HS-27A (cell line): ENCODE measurements at places on chromosomes 7 and 10.
A peak's percentile ranks its signal among the peaks of the same experiment; 100 is the strongest.

GRCh38 chr10:5551531-5552375 lies 27.0 kb downstream of the CALML3 start:
- DNase-seq = no peak

- DNase-seq = no peak
These were observed 74.0 kb downstream of the DOCK4 start for GRCh38 chr7:112132051-112132694.

DNA sequence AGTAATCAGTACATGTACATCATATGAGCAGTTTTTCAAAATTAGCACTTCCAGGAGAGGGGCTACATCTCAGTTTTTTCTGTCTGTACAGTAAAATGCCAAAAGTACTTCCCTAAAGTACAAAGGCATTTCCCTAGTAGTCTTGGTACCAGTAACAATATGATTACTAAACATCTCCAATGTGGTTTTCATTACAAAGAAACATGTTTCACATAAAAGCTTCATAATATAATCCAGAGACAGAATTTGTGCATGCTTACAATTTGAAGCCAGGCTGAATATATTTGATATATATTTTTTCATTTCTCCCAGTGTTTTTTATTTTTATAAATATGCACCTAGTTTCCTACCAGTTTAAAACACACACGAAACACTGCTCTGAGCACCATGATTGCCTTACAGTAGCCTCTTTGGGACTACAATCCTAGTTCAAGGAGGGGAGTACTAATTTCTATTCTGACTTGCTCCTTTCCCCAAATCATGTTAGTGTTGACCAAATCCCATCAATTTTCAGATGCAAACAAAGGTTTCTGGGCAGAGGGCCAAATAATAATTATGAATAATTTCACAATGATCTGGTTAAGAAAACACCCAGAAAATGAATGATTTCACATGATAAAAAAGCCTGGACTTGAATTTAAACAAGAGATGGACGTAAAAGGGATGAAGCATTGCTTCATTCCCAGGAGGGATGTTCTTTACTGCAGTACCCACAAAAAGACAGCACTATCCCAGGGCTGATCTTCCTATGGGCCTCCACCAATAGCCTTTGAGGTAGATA lies 201.3 kb downstream of the SLC25A13 start:
- no peak for DNase-seq

DNA sequence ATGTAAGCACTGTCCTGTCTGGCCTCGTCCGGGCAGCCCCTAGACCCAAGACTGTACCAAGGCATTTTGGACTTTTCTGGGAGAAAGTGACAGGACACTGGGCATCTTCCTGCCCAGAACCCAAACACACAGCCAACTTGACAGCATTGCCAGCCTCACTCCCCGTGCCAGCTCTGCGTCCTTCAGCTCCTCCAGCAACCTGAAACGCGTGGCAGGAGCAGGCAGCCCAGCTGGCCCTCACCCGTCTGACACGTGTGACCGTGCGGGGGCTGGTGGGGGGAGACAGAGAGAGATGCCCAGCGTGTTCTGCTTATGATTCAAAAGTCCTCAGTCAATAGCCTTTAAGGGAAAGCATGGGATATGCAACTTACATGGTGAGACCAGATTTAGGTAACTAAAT lies 50.3 kb upstream of the SLC29A3 start:
- DNase-seq = no peak

DNA sequence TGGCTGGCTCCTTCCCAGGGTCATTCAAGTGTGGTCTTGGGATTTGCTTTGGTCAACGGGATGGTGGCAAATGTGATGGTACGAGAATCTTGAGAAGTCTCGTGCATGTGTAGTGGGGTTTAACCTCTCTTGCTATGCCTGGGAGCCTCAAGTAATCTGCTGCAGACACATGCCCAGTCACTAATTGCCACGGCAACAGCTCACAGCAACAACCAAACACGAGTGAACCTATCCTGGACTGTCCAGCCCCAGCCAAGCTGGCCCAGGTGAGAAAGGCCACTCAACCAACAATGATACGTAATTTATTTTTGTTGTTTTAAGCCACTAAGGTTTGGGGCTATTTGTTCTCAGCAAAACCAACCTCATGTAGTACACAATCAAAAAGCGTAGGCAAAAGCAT lies 38.1 kb upstream of the DDC start:
- DNase-seq = no peak

DNA sequence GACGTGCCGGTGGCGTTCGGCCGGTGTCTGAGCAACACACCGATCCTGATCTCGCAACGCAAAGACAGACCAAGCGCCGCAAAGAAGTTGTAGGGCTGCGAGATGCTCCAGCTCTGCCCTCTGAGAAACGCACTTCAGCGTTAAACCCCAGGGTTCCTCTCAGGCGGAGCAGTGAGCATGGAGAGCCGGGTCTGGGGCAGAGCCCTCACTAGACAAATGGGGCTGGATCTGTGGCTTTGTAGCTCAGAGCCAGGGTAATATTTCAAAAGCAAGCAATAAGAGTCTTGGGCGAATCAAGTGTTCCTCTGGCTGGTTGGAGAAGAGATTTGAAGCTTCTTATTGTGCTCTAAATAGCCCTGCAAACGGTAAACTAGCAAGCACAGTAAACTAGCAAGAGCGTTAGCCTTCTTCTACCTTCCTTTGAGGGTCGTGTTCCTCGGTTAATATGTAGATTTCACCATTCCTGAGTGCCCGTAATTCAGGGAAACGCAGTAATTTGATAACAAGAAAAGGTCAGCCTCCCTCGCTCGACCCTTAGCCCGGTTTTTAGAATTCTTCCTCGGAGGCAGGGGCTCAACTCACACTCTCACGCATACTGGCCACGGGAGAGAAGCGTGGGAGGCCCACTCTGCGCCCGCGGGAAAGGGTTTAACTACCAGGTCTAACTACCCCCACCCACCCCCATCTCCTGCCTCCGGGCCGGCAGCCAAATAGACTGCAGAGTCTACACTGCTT lies 6.7 kb downstream of the SKAP2 start:
- no peak for DNase-seq

GRCh38 chr10:69316313-69317059 lies 38.2 kb downstream of the HK1 start:
- no peak for DNase-seq

DNA sequence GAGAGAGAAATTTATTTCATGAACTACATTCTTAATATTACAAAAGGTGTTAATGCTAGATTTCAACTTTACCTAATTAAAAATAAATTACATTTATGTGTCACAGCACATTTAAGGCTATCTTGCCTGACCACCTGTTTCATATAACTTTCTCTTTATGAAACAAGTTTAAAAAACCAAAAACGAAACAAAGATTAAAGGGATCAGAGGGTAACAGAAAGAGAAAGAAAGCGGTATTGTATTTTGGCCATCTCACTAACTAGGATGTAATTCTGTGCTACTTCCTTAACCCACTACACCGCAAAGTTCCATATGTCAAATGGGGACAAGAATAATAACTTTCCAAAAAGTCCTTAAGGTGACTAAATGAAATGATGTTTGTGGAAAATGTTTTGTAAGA lies 6.3 kb upstream of the RHOBTB1 start:
- no peak for DNase-seq

DNA sequence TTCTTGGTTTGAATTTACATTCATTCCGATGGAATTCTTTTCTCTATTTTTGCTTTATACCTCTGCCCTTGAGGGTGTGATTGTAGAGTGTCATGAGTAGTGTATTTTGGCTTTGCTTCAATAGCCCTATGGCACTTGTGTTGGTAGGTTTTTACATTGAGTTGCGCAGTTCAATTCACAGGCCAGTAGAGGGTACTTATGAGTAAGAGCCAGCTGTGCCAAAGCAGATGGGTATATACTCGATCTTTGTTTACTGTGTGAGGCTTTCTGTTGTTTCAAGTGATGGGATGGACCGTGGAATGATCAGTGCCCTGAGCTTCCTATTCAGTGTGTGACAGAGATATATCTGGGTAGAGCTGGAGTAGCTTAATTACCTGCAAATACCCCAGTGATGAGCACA lies 4.3 kb upstream of the AKR1C3 start:
- no peak for DNase-seq

DNA sequence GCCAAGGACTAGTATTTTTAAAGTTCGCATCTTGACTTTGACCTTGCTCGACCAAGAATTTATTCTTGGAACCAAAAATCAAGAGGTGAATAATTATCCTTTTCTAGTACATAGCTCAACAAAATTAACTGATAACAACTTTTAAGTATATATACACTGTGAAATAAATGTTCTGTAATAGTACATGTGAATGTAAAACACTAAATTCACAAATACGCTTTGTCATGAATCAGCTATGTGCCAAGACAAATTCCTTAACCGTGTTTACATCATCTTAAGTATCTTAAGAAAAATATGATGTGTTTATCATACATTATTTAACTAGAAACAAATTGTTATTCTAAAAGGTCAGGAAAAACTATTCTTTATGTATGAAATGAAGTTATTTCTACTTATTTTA lies 83.3 kb downstream of the CUL2 start:
- DNase-seq = no peak

GRCh38 chr10:77686650-77687417 lies 49.2 kb upstream of the KCNMA1 start:
- no peak for DNase-seq

DNA sequence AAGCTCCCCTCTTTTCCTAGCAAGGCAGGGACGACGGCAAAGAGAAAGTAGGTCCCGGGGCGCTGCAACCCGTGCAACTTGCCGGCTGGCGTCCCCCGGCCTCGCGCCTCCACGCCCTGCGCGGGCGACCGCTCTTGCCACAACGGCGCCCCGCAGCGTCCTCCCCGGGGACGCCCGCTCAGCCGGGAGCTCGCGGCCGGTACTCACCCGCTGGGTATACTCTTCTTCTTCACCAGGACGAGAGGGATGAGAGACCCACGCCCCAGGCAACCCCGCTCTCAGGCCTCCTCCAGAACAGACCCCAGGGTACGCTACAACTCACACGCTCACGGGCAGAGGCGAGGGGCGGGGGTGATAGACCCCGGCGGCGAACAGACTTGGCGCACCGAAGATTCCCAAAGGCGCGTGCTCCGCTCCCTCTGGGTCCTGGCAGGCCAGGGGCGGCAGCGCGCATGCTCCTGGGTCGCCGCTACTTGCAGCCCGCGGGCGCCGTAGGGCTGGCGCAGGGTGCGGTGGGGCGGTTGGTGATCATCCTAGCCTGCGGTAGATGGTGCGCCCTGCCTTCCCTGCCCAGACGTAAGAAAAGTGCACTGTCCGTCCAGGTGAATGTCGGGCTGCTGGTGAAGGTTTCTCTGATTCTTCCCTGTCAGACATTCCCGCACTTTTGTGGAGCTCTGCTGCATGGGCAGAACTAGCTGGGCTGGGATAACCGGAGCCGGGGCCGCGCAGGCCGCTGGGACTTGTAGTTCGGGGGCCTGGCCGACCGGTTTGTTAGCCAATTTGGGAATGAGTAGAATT lies at the start of gene CC2D2B:
CC2D2B (plus strand) TSS at position 520 of the 798 bp plus-strand sequence. CDS start 3,349 bp downstream, outside the sequence.
- DNase-seq = peak; percentile 34

- no peak for DNase-seq
These were observed 90.6 kb downstream of the CYP51A1 start for GRCh38 chr7:92043637-92044036.

- DNase-seq = no peak
These were observed 31.2 kb upstream of the FFAR4 start for GRCh38 chr10:93535293-93535692.

DNA sequence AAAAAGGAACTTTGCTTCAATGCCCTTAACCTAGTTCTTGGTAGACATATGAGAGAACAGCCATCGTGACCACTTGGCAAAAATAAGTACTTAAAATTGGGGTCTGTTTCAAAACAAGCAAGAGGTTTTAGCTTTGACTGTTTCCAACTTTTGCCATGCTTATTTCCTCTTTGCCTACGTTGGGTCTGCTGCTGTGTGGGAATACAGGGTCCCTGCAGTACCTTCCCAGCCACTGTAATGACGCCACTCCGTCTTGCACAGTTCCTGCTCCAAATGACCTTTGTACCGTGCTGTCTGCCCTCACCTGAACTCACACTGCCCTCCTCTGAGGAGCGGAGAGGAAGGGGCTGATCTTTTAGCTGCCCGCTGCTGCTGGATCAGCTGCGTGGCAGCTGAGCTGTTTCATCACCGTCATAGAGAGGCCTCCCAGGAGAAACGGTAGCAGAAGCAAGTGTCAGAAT lies 133.1 kb downstream of the MAPK8 start:
- no peak for DNase-seq

- DNase-seq = no peak
These were observed 29.4 kb upstream of the ABLIM1 start for GRCh38 chr10:114687459-114687858.

DNA sequence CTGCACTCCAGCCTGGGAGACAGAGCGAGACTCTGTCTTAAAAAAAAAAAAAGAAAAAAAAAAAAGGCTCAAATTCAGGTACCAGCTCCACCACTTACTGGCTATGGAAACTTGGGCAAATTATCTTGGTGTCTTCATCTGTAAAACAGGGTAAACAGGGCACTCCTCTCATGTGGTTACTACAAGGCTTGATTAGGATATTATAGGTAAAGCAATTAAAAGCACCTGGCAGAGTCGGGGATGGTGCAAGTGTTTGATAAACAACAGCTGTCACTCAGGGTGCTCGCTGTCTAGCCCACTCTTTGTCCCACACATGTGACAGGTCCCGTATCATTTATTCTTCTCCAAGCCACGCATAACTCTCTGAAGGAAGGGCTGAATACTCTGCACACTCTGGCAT lies 96.9 kb downstream of the SORBS1 start:
- DNase-seq = no peak

DNA sequence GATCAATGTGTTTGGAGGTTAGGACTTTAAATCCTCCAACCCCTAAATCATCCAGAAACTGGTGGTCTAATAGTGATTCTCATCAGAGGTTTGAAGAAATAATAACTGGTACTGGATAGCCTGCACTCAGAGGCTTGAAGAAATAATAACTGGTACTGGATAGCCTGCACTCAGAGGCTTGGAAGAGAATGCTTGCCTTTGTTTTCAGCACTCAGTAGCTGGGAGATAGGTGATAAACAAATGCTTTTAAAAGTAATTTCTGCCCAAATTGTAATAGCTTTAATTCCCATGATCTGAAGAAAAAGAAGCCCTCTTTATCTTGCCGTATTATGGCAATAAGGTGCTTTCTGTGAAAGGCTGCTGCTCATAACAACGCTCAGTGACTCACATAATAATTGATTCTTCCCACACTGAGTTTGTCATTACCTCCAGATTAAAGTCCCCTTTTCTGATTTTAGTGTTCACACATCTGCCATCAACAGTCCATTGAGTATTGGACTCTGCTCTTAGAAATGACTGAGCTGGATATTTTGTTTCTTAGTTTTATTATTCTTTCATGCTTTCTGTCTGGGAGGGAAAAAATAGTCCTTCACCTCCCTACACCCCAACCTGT lies 112.3 kb upstream of the PHYHIPL start:
- no peak for DNase-seq
